GM23338 (cell line): ENCODE measurements at places on chromosomes 5 and 9. TPM values are rescaled to one million over a fixed set of nuclear protein-coding genes. Genes with fewer than 3 reads are reported as not detected.
A peak's percentile ranks its signal among the peaks of the same experiment; 100 is the strongest.

GRCh38 chr5:3201941-3202340, 393.7 kb upstream of the IRX1 start:
- no peak for DNase-seq

DNA sequence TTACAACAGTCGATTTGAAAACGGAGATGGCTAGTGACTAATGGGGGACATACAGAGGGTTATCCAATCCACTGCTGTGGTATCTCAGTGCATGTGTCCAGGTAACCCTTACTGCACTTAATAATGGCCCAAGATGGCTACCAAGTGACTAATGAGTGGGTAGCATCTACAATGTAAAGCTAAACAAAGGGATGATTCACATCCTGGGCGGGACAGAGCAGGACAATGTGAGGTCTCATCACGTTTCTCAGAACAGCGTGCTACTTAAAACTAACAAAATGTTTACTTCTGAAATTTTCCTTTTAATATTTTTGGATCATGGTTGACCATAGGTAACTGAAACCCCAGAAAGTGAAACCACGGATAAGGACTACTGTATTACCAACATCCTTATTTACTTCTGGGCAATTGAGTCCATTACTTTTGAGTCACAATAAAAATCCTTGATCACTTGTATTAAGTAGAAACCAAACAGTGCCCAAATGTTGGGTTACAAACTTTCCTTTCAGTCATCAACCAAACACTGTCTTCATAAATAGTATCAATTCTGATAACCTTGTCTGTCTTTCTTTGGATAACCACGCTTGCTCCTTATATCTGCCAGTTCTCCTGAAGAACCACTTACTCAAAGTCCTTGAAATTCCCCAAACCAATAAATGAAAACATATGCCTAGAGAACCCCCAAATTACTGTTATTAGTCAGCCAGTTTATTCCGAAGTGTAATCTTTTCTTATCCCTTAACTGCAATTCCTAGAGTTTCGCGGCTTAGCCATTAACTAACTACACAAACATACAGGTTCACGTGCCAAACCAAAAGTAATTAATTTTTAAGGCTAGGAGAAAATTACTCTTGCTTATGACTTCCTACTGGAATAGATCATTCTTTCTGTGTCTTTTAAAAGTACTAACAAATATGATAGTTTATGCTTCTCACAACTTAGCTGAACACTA, 59.7 kb downstream of the ELL2 start:
- DNase-seq = no peak

GRCh38 chr9:10523164-10523563, 89.6 kb downstream of the PTPRD start:
- no peak for DNase-seq

DNA sequence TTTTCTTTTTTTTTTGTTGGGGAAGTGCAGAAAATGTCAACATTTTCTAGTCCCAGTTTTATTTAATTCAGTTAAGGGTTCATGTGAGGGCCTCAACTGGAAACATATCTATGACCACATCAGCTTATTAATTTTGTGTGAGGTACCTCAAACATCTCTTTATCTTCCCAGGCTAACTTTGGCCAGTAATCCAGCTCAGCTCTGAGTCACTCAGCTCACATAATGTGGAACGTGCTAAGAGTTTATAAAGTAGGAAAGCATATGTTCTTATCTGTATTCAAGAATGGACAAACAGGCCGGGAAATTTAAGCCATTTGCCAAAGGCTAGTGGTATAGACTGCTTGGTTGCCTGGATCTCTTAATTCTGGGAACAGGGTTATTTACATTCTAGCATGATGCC, 118.4 kb downstream of the INSYN2B start:
- DNase-seq = no peak

DNA sequence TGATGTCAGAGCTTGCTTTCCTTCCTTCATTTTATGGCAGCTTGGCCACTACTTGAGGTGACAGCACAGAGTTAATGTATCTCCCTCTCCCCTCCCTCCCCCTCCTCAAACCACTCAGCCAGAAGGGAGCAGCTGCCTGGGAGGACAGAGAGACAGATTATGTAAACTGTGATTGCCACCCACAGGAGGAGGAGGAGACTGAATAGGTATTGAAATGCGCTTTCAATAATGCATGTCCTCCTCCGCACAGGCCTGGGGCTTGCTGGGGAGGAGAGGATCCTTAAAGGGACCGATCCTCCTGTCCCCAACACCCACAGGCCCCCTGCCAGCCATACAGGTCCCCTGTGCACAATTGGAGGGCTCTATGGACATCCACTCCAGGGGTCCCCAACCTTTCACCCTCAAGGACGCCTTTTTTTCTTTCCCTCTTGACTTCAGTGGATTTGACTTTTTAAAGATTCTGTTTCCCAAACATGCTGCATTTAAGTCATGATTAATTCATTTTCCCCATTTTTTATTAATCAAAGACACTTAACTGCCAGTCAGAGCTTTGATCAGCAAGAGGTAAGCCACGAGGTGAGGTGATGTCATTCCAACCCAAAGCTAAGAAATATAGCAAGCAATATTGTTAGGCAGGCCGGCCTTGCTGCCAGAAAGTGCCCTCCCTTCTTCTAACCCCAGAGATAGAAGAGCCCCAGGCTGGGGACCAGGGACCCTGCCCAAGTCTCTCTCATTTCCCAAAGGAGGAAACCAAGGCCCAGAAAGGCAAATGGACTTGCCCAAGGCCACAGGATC, 47.5 kb upstream of the CPLX2 start:
- peak; percentile 64 for DNase-seq

Gene SLC22A4
- total RNA-seq = 0.28 and 0.78 TPM in 2 replicates

Gene CMYA5
- total RNA-seq = 0.49 and 1.2 TPM in 2 replicates
